ENCODE measurements at places on chromosomes 3 and 15.
A peak's percentile ranks its signal among the peaks of the same experiment; 100 is the strongest.

GRCh38 chr3:178084938-178085816 lies 451.1 kb upstream of the KCNMB2 start:
- DNase-seq: peak; percentile 16

- DNase-seq: no peak
These were observed 38.7 kb upstream of the MAGEF1 start for GRCh38 chr3:184750349-184751083.

DNA sequence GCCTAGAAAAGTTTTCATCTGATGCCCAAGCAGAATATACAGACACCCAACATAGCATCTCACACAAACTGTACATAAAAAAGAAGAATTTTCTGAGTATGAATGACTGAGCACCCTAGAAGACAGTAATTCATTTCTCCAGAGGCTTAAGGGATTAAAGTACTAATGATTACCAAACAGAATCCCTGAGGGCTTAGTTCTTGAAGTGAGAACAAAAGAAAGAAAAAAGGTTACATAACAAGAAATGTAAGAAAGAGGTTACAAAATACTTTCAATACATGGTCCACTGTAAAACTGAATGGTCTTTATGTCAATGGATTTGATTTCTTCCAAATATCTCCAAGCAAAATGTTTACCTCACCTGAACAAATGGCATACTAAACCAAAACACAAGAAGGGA lies 9.1 kb upstream of the NEK10 start:
- no peak for DNase-seq

DNA sequence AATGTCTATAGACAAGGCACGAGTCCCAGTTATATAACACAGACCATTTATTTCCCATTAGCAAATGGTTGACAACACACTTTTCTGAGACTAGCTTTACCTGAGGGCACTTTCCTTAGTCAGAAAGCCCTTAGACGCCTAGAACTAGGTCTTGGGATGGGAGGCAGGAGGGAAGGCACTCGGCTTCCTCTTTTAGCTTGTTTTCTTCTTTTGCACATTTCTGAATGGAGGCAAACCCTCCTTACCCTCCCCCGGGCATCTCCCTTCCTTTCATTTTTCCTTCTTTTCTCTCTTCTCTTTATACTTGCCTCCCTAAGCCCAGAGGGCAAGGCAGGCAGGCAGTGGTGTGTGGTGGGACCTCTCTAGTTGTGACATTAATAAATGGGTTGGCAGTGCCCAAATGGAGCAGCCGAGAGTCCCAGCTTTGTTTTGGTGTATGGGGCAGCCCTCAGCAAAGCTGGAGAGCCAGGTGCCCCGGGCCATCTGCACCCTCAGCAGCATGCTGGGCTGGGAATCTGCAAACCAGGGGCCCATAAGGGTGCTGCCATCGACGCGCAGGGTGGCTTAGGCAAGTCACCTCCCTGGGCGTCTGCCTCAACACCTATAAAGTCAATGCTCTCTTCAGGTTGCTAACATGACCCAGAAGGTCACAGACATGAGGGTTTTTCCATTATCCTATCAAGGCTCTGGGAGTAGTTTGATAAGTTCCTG lies 21.1 kb upstream of the BCL2L10 start:
- peak; percentile 56 for DNase-seq

DNA sequence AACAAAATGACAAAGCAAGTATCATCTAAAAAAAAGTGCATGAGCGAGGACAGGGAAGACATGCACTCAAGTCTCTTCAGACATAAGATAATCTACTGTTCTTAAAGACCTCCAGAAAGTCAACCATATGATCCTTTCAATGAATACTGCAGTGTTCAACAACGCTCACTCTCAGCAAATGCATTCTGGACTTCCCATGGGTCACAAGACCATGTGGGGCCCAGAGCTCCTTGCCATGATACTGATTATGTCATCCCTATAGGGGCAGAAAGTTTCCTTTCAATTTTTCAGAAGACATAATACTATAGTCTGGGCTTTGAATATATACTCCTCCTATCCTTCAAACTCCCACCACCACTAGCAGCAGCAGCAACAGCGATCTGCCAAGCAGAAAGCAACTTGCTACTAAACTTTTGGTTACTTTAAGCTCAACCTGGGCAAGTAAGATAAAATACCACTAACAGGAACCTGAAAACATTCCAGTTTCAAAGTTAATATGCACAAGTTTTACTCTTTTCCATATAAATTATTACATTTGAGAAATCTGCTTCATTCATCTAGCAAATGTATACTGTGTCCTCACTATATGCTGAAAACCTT lies 143.5 kb downstream of the ADAM10 start:
- DNase-seq: no peak

- no peak for DNase-seq
These were observed 3.6 kb upstream of the EIF4E3 start for GRCh38 chr3:71728632-71729342.

- no peak for DNase-seq
These were observed 324.5 kb downstream of the CNTN4 start for GRCh38 chr3:2423143-2423542.

- peak; percentile 15 for DNase-seq
These were observed at the start of gene STRA6 for GRCh38 chr15:74202452-74203401. TSS of gene STRA6 (minus strand) at chr15:74202787. CDS start at chr15:74202267, 520 bp downstream.

Measured in KBM-7 (cell line).